Anterior cingulate cortex (tissue), 58 donors: ENCODE measurements at places on chromosomes 1 and 21.
A peak's percentile ranks its signal among the peaks of the same experiment; 100 is the strongest.

GRCh38 chr1:39178541-39179431, 25.7 kb upstream of the MACF1 start:
- DNase-seq: no peak

- DNase-seq: no peak
Observed at GRCh38 chr1:61487801-61488200, 237.1 kb downstream of the TM2D1 start.

DNA sequence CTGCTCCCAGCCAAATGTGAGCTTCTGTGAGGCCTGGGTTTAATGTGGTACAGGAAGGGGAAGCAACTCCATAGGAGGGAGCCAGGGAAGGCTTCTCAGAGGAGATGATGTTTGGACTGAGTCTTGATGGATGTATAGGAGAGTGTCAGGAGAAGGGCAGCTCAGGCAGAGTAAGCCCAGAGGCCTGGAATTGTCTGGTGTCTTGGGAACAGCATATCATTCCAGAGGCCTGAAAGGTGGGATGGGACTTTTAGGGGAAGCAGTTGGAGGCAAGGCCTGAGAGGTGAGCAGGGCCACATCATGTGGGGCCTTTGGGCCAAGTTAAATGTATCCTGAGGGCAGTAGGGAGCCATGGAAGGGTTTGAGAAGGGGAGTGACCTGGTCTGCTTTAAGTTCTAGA, 148.6 kb upstream of the WNT4 start:
- no peak for DNase-seq

- no peak for DNase-seq
Observed at GRCh38 chr1:208111646-208112190, 132.5 kb downstream of the PLXNA2 start.

- no peak for DNase-seq
Observed at GRCh38 chr1:185477638-185478580, 160.9 kb upstream of the IVNS1ABP start.

- no peak for DNase-seq
Observed at GRCh38 chr1:3193811-3194210, 124.8 kb downstream of the PRDM16 start.

GRCh38 chr1:181392613-181393220, 90.6 kb upstream of the CACNA1E start:
- DNase-seq: no peak

GRCh38 chr1:196538473-196538872, 69.8 kb downstream of the KCNT2 start:
- no peak for DNase-seq

DNA sequence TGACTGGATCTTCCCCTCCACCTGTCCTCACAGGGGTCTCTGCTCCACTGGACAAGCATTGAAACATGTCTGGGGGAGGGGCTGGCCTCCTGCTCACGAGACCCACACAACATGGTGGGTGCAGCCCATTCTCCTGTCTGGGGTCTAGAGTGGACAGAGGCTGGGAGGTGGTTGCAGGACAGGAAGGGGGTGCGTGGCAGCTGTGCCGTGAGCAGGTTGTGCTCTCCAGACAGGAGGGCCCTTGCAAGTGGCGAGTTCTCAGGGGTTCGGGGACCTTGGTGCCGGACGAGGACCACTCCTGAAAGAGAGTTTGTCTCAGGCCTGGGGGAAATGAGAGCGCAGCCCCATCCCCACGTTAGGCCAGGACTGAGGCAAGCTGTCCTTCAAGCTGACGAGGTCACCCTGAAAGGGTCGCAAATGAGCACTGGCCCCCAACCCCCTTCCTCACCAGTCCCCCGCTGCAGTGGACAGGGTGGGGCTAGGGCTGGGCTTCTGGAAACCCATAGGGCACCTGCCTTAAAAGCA, 21.2 kb upstream of the TTC34 start:
- no peak for DNase-seq

GRCh38 chr1:205604059-205604458, 27.8 kb downstream of the ELK4 start:
- DNase-seq: no peak

DNA sequence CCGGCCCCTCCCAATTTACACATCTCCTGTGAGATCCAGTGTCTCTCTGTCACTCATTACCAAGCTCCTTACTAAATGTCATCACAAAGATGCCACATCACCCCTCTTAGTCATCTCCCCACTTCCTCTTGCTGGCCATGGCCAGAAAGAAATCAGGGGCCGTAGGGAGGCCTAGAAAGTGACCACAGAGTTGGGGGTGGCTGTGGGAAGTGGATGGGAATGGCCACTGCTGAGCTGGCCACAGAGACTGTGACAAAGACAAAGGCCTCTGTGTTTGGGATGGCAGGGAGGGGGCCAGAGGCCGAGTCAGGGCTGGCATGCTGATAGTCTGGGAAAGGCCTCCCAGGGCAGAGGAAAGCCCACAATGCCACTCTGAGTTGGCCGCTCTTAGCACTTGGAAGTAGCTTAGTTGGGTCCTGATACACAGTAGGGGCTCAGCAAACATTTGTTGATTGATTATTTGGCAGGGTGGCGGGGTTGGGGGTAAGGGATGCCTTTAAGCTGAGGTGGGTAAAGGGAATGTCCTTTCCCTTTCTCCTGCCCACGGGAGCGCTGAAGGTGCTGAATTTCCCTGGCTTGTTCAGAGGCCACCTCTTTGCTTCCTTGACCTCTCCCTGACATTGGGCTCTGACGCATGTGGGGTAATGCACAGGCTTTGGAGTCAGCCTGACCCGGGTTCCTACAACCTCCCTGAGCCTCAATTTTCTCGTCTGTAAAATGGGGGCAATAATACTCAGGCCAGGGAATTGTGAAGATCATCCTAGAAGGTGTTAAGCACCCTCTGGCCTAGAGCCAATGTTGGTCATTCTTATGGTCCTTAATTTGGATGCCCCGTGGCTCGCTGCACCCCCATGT, 13.2 kb downstream of the NAV1 start:
- peak; percentile 89 for DNase-seq

GRCh38 chr1:213985209-213986019, 2.4 kb upstream of the PROX1 start:
- no peak for DNase-seq

- no peak for DNase-seq
Observed at GRCh38 chr1:70840260-70840953, 207.2 kb downstream of the PTGER3 start.

DNA sequence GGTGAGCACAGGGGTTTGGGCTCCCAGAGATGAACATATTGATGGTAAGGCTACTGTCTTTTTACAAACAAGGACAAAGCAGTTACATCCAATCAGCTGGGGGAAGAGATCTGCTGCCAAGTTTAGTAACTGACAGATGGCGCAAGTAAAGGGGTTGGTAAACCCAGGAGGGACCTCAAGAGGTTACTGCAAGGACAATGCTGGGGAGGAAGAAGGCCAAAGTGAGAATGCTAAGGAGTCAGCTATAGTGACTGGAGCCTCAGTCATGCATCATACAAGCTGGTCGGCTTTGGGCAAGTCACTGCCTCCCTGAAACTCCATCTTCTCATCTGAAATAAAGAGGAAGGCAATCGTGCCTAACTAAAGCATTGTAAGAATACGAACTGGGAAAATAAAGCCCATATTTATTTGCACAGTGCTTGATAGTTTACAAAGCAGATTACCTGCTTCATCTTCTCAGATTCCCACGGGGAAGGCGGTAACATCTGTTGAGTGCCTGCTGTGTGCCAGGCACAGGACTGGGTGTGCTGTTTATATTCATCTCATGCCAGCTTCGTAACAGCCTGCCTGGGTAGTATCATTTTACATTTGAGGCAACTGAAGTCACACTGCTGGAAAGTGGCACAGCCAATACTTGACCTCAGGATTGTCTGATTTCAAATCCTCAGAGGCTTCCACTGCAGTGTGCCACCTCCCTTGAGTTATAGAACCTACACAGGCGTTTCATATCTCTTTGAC, 114.8 kb downstream of the BEND5 start:
- no peak for DNase-seq

- peak; percentile 4 for DNase-seq
Observed at GRCh38 chr1:53860967-53861411, 22.9 kb upstream of the NDC1 start.

- DNase-seq: no peak
Observed at GRCh38 chr1:29200906-29201594, 19.4 kb upstream of the SRSF4 start.

- no peak for DNase-seq
Observed at GRCh38 chr21:16082038-16082816, 352.4 kb downstream of the USP25 start.

- no peak for DNase-seq
Observed at GRCh38 chr1:16318555-16318954, 33.7 kb downstream of the FBXO42 start.

DNA sequence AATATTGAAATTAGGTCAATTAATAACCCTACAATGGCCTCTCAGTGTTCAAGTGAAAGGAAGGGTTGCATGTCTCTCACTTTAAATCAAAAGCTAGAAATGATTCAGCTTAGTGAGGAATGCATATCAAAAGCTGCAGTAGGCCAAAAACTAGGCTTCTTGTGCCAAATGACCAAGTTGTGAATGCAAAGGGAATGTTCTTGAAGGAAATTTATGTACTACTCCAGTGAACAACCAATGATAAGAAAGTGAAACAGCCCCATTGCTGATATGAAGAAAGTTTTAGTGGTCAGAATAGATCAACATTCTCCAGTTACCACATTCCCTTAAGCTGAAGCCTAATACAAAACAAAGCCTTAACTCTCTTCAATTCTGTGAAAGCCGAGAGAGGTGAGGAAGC, 10.0 kb downstream of the MAEL start:
- no peak for DNase-seq

GRCh38 chr1:43806183-43806582, 98.8 kb downstream of the ST3GAL3 start:
- no peak for DNase-seq

DNA sequence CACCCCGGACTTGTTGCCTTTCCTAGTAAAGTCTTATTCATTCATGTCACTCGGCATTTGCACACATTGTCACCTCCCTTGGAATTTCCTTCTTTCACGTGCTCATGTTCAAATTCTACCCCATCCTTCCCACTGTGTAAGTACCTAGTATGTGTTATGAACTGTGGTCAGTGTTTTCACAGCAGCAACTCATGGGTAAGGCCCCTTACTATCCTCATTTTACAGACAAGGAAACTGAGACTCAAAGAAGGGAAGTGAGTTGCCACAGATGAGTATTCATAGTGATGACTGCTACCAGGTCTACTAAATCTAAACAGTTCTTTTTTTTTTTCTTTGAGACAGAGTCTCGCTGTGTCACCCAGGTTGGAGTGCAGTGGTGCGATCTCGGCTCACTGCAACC, 10.5 kb downstream of the CITED4 start:
- no peak for DNase-seq

GRCh38 chr1:168224991-168225390, 813 bp upstream of the SFT2D2 start:
- DNase-seq: no peak

DNA sequence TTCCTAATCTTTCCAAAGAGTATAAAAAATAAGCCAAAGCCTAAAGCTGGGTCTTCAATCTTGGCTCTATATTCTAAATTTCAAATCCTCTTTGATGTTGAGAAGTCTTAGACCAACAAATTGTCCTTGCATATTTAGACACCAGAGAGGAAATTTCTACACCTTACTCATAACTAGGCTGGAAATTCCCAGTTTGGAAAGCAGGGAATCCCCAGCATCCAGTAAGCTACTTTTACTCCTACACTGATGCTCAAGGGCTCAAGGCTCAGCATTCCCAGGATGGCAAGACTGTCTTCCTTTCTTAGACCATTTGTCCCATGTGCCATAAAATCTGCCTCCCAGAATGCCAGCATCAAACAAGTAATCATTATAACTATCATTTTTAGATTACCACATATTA, 28.3 kb downstream of the PRDX6 start:
- no peak for DNase-seq

GRCh38 chr1:238487931-238488330, 597.2 kb upstream of the ZP4 start:
- DNase-seq: no peak

GRCh38 chr1:30166174-30166573, 557.2 kb downstream of the MATN1 start:
- DNase-seq: no peak

DNA sequence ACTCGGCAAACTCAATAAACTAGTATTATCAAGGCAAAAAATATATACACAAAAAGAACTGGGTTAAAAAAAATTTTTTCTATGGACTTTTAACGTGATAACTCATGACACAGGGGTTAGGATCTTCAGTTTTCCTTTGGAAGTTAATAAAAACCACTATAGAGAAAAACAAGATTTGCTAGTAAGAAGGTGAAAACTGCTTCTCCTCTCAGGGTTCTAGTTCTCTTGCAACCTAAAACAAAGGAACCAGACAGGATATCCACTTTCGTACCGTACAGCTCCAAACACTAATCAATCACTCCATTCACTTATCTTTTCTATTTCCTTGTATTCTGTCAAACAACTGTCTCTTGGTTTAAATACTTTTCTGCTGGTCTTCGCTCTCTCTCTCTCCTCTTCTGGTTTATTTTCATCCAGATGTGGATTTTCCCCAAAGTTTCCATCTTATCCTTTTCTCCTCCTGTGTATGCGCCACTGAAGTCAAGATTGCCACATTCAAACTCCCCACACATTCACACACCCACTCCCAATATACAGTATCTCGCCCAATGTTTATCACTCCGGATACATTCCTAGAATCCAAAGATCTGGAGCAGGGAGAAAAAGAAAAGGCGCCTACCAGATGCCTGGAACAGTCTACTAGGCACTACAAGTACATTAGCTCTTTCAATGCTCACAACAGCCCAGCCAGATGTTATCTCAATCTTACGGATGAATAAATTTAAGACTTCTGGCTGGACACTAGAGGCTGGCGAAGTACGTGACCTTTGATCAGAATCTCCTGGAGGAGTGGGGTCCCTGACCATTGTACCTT, 775 bp upstream of the PRPF38B start:
- no peak for DNase-seq

- no peak for DNase-seq
Observed at GRCh38 chr1:160377585-160378206, 10.8 kb downstream of the NHLH1 start.

GRCh38 chr1:105724286-105724685, 1332.2 kb upstream of the PRMT6 start:
- DNase-seq: no peak

DNA sequence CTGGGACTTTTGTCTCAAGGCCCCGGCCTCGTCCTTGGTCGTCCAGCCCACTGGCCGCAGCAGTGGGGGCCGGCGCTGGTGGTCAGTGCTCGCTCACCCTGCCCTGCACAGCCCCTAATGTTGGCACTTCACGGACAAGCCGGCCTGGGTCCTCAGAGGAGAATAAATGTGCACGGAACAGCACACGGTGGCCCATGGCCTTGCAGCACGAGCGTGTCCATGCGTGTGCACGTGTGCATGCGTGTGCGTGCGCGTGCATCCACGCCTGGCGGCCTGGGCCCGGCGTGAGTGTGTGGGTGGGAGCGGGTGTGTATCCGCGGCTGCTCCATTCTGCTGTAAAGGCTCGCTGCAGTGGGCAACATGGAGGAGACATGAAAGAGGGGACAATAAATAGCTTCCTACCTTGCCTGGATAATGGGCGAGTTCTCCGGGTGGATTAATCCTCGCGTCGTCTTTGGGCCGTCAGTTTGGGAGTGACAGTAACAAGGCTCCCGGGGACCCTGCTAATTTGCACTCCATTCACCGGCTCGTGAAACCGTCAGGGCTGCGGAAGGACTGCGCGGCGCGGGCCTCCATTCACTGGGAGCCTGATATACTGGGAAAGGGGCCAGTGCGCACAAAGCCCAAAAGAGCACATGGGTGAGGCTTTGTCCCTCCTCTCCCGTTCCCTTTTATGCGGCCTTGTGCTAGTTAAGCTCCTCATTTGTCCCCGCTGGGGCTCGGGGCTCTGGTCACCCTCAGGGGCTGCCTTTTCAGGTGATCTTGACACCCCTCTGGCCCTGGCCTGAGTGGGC, 142.8 kb downstream of the PRDM16 start:
- peak; percentile 61 for DNase-seq
